ENCODE measurements at places on chromosomes 2 and 18.
A peak's percentile ranks its signal among the peaks of the same experiment; 100 is the strongest.

DNA sequence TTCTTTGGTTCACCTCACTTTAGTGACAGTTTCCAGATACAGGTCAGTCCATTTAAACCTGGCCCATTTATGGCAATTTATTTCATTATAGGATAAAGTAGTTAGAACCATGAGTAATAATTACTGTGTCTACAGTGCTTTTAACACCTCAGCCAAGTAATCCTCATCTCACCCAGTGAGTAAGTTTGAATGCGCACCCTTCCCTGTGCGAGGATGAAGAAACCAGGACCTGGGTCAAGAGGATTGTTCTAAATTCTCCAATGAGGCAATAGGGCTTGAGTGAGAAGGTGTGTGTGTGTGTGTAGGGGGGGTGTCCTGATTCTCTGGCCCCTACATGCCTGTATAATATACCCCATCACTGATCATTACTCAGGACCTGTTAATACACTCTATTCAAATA, 854 bp upstream of the MYO1B start:
- no peak for DNase-seq

- no peak for DNase-seq
These were observed 218.5 kb downstream of the MYT1L start for GRCh38 chr2:2112416-2113105.

GRCh38 chr2:231987124-231987727, 25.7 kb downstream of the DIS3L2 start:
- DNase-seq: no peak

- DNase-seq: no peak
These were observed 82.1 kb downstream of the BIN1 start for GRCh38 chr2:127024769-127025358.

DNA sequence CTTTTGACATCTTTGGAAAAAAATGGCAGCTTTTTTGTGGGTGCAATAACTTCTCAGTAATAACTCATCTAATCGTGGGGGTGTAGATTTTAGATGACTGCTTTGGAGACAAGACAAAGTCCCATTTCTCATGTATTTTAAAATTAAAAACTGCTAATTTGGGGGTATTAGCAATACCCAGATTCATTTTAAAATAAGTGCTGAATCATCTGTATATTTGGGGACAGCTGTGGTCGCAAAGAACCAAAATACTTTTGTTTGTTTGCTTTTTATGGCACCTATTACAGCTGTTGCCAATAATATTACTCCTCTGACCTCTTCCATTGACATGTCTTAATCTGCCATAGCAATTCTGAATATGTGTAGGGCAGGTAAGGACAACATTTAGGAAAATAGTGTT, 45.4 kb downstream of the STAT1 start:
- DNase-seq: no peak

DNA sequence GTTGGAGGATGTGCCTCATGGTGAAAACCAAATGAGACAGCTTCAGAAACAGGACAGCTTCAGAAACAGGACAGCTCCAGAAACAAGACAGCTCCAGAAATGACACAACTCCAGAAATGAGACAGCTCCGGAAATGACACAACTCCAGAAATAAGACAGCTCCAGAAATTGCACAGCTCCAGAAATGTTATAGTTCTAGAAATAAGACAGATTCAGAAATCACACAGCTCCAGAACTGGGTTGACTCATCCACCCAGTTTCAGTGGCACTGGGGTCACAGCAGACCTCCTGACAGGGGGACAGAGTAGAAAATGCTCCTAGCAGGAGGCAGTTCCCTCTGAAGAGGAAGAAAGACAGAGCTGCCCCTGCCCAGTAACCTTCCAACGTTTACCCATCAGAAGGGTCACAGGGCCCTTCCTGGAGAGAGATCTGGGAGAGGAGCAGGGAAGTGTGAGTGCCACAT, 26.9 kb upstream of the COL6A3 start:
- DNase-seq: peak; percentile 59

DNA sequence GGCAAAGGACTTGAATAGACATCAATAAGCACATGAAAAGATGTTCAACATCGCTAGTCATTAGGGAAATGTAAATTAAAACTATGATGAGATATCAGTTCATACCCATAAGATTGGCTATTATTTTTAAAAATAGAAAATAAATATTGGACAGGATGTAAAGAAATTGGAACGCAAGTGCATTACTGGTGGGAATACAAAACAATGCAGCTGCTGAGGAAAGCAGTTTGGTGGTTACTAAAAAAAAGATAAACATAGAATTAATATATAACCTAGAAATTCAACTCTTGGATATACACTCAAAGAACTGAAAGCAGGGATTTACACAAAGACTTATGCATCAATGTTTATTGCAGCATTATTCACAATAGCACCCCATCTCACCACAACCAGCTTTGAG, 174.5 kb upstream of the NDUFV2 start:
- no peak for DNase-seq

DNA sequence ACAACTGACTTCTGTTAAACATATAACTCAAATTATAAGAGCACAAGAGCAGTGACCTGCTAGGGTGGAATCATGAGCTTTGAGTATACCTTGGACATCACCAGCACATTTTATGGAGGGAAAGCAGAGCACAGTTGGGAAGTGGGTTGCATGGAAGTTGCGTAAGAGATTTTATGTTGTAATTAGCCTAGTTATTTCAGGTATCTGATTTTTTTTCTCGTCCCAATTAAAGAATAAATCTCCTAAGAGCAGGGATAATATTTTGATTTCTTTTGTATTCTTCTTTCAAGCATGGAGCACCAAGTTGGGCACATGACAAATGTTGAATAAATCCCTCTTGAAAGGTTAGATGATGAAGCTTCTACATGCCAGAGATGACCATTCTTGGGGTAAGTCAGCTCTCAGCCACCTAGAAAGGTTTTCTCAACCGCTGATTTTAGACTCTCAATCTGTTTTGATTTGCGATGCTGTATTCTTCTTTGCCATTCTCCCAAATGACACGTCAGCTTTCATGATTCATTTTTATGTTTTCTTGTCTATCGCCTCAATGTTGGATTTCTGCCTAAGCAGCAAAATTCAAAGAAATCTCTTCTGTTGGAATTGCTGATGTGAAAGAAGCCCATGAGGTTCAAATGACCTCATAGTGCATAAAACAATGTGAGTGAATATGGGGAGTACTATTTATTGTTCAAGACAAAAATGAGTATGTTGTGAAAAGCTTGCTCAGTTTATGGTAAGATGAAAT, 15.3 kb upstream of the FN1 start:
- no peak for DNase-seq

GRCh38 chr18:63586966-63587365, at the start of gene SERPINB13:
Gene SERPINB13, plus strand, starts transcription at chr18:63587343. Its CDS starts 1,325 bp downstream, at chr18:63588668.
- DNase-seq: no peak

DNA sequence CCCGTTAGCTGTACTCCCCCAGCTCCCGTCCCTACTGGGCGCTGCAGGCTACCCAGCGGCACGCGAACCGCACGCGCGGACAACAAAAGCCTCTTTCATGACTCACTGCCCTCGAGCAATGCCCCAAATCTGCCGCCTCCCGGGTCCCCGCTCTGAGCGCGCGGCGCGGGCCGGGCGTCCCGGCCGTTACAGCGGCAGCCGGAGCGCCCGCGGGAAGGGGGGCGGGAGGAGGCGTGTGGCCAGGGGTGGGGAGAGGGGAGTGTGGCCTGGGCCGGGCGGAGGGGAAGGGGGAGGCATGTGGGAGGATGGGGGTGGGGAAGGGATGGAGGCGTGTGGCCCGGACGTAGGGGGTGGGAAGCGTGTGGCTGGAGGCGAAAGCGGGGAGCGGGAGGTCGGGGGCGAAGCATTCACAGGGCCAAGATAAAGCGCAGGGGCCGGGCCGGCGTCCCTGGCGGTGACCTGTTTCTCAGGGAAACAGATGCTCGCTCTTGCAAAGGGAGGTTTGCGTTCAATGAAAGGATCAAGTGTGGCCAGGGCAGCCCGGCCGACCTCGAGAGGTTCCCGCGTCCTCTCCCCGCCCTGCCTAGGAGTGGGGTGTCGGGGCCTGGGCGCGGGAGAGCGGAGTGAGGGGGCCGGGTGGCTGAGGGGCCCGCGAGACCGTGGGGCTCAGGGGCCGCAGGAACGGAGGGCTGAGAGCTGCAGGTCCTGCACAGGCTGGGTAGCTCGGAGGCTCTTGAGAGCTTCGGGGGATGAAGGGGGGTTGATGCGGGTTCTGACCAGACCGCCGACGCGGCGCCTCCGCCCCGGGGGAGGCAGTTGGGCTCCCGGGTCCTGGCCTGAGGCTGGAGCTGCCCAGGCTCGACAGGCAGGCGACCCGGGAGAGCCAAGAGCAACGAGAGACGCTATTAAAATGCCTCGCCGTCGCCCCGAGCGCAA, 3.5 kb upstream of the NEUROD1 start:
- DNase-seq: no peak

GRCh38 chr2:127641846-127642507, 4.0 kb upstream of the GPR17 start:
- no peak for DNase-seq

DNA sequence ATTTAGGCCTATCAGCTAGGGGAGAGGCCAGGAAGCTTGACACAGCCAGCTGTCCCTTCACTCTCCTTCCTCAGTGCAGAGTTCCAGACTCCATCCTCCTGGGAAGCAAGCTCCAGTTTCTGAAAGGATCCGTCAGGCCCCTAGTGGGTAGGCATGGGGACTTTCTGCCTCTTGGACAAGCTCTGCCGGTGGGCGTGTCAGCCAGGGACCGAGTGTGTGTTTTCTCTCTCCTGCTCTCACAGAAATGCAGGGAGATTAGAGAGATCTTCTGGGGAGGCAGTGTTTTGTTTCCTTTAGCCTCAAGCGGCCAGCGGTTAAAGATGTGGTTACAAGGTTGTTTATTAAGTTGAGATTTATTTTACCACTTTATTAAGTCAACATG, 29.9 kb upstream of the OTOS start:
- no peak for DNase-seq

DNA sequence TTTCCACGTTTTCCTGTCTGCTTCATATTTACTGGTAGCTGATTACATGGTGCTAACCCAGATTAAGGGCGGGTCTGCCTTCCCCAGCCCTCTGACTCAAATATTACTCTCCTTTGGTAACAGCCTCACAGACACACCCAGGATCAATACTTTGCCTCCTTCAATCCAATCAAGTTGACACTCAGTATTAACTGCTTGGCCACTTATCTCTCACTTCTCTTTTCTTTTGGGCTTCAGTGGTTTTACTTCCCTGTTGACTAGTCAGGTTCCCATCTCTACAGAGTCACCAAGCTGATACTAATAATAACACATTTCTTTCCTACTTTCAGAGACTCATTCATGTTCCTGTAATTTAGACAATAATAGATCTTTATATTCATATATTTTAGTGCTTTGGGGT, 302.2 kb upstream of the MAP2 start:
- DNase-seq: no peak
